ENCODE measurements at places on chromosomes 4 and X.

GRCh38 chrX:154818916-154819770 lies 13.9 kb upstream of the MPP1 start:
- DNase-seq = no peak

GRCh38 chrX:24494647-24495075 lies 29.6 kb downstream of the PDK3 start:
- no peak for DNase-seq

- DNase-seq = no peak
Measured at GRCh38 chr4:113495790-113496189, 265.7 kb downstream of the CAMK2D start.

- no peak for DNase-seq
Measured at GRCh38 chr4:26524011-26524410, 33.7 kb upstream of the CCKAR start.

- DNase-seq = peak; percentile 2
Measured at GRCh38 chr4:71941001-71941400, 90.8 kb upstream of the NPFFR2 start.

DNA sequence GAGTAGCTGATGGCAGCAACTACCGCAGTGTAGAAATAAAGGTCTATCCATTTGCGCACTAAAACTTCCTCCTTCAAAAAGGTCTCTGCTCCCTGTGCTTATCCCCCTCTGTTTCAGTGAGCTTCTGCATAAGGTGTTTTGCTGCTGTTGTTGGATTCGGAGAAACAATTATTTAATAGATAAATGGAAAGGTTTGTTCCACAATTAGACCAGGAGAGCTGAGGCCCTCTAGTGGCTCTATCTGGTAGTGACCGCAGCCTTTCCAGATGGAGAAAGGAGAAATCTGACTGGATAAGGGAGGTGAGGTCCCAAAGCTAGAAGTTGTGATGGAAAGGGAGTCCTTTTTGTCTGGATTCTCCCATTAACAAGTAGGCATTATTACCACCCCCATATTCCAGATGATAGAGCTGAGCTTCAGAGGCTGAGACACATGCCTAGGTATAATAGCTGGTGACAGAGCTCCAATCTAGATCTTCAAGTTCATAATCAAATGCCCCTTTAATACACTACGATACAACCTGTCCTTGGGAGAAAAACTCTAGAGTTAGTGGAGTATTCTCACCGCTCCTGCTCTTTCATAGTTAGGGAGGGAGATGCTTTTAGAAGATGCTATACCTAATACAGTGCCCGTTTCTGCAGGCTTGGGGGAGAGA lies 5.1 kb upstream of the GABRQ start:
- DNase-seq = no peak

DNA sequence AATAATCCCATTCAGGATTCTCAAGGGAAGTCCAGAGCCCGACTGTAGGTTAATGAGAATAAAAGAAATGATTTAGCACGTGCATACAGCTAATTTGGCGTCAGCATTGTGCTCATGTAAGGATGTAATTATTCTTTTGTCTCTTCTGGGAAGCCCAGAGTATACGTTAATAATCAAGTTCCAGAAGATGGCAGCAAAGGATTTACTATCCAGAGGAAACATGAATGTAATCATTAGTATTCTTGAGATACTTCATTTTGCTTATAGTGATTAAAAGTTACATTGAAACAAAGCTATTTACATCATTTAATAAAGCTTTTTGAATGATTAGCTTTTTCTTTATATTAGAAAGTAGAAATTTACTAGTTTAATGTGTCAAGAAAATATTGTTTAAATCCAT lies 27.1 kb upstream of the MAP9 start:
- DNase-seq = peak; percentile 46

- DNase-seq = no peak
Measured at GRCh38 chr4:16270454-16271328, 44.4 kb upstream of the TAPT1 start.

DNA sequence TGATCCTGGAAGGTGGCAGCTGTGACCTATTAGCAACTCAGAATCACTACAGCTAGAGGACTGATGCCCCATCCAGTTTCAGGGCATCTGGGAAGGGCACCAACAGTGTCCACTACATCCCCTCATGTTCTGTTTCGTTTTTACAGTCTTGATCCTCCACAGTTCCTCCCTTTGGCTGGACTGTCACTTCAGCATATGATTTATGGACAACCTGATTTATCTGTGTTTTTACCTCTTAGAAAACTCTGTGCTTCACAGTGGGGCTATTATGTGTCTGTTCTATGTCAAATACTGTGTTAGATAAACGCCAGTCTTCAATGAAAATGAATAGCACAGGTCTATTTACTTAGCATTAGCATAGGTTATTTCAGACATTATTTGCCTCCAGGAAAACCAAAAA lies 63.1 kb upstream of the GRPR start:
- DNase-seq = no peak

- peak; percentile 55 for DNase-seq
Measured at GRCh38 chr4:47490550-47490949, 5.5 kb downstream of the ATP10D start.

GRCh38 chr4:30617836-30618235 lies 102.3 kb upstream of the PCDH7 start:
- no peak for DNase-seq

GRCh38 chr4:74464291-74464690 lies 19.4 kb downstream of the AREG start:
- no peak for DNase-seq

GRCh38 chr4:159390648-159391047 lies 287.8 kb downstream of the RAPGEF2 start:
- DNase-seq = no peak

DNA sequence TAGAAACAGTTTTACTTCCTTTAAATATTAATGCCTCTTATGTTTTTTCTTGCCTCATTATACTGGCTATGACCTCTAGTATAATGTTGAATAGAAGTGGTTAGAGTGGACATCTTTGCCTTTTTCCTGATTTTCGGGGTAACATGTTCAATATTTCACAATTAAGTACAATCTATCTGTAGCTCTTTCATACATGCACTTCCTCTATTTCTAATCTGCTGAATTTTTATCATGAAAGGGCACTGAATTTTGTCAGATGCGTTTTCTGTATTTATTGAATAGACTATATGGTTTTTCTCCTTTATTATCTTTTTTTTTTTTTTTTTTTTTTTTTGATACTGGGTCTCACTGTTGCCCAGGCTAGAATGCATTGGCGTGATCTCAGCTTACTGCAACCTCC lies 29.0 kb downstream of the MECP2 start:
- no peak for DNase-seq

DNA sequence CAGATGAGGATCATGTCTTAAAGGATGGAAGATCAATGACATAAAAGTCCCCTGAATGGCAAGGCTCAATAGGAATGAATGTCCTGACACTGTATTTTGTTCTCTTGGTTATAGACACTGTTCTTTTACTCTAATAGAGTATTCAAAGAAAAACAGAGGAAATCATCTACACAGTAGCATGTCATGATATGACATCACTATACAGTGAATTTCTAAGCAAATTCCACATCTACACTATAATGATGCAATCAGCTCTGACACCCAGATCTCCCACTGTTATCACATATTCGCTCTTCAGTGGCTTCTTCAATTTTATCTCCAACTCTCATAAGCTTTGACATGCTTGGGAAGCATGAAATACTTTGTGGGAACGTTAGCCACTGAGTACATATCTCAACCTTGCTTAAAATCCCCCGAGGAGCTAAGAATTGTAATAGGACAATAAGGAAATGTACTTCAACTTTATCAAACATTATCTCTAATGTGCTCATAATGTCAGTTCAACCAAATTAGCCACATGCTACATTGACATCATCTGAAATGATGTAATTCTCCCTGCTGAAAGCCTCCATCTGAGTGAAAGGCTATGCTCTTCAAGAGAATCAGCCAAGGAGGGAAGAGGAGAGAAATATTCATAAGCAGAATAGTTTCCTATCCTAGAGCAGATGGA lies 139.6 kb upstream of the PTCHD1 start:
- DNase-seq = no peak

DNA sequence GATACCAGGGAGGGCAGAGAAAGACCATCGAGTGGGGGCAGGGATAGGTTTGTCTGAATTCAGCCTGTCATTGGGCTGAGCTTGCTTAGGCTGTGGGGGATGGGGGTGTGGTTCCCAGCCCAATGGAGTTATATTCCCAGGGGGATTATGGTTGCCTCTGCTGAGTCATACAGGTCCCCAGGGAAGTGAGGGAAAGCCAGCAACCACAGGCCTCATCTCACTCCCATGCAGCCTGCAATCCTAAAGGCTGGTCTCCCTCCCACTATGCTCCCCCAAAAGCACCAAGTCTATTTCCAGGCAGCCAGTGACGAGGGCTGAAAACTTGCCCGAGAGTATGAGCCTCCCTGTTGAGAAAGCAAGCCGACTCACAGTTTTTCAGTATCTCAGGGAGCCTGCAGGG lies 39.3 kb downstream of the AFM start:
- DNase-seq = peak; percentile 14

- DNase-seq = no peak
Measured at GRCh38 chr4:80077639-80078038, 4.6 kb upstream of the ANTXR2 start.

DNA sequence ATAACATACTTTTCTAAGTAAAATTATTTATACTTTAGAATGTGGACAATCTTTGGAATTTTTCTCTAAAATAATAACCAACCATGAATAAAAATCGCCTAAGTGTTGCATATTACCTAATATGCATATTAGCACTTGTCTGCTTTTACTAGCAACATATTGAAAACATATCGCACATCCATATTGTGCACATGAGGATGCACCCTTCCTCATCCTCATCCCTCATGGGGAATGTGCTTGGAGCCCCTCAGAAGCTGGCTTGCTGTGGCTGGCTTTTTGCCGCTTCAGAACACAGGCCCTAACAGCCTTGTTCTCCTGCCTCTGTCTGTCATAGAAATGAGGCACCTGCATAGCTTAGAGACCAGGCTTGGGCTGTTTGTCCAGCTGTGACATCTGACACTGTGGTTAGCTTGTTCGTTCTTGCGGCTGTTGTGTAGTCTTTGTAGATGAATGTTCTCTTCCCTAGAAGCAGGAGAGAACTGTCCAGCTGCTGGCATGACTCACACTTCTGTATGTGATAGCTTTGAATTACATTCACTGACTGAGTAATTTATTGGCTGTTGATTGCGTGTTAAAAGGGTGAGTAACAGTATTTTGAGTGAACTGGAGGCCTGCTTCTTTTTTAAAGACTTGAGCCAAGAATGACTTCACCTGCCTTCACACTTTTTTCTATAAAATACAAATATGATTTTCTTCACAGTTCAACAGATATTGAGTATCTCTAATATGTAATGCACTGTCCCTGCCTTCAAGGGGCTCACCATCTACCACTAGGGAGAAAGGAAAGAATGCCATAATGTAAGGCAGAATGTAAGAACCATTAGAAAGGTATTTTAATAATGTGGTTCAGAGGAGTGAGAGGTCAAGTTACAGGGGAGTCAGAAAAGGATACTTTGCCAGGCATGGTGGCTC lies 81.9 kb downstream of the HMGB2 start:
- DNase-seq = peak; percentile 21

GRCh38 chr4:125421547-125421946 lies 106.8 kb downstream of the FAT4 start:
- DNase-seq = no peak

DNA sequence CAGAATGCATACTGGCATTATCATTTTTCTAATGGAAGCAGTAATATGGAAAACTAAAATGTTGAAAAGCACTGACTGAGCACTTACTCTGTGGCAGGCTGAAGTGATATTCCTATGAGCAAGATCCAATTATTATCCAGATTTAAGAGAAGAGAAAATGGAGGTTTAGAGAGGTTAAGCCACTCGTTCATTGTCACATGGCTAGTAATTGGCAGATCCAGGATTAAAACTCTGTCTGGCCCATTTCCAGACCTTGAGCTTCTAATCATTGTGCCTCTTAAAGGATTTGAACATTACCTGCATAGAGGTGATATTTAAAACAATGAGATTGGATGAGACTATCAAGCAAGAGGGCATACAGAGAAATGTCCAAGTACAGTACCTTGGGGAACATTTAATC lies 80.6 kb downstream of the MFAP3L start:
- peak; percentile 45 for DNase-seq

- DNase-seq = no peak
Measured at GRCh38 chrX:2707334-2707760, 16.3 kb downstream of the CD99 start.

DNA sequence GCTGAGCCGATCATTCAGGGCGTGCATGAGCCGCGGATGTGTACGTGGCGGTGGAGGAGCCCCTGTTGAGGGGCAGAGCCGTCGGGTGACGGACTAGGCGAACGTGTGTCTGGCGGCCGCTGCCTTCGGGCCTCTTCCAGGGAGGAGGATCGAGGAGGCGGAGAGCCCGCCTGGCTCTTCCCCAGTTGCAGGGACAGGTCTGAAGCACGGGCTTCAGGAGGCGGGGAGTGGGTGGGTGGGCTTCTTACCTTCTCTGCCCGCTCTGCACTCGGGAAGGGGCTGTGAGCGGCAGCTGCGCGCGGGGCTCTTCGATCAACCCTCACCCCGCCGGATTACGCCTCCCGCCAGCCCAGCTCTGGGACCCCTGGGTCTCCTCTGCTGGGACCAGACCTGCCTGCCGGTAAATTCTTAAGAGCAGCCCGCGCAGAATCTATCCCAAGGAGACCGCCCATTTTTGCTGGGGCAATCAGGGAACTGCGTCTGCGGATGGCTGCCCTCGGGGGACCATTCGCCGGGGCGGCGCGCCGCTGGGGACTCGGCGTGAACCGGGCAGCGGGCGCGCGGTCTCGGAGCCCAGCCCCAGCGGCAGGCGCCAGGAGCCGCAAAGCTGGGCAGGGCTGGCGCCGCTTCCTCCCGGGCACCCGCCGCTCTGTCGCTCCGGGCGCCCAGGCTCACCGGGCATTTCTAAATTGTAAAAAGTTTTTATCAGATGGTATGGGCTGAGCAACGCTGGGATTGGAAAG lies 4.9 kb downstream of the PLAC8 start:
- peak; percentile 45 for DNase-seq

GRCh38 chrX:133085785-133086184 lies 11.1 kb downstream of the USP26 start:
- no peak for DNase-seq

DNA sequence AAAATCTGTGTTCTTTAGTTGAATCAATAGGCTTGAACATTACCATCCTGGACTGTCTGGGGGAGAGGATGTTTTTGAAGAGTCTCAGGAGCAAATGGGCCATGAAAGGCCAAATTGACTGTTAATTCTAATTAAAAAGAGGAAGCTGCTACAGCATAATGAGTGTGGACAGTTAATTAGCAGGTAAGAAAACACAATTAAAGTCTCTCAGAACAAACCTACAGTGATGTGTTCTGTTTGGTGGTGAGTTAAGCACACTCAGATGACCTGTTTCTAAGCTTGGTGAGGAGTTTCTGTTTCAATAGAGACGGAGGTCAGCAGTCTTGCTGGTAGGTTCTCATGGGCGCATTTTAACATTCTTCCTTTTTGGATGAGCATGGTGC lies 68.1 kb downstream of the DRD5 start:
- no peak for DNase-seq

GRCh38 chrX:152479525-152479924 lies 28.4 kb upstream of the GABRA3 start:
- no peak for DNase-seq

DNA sequence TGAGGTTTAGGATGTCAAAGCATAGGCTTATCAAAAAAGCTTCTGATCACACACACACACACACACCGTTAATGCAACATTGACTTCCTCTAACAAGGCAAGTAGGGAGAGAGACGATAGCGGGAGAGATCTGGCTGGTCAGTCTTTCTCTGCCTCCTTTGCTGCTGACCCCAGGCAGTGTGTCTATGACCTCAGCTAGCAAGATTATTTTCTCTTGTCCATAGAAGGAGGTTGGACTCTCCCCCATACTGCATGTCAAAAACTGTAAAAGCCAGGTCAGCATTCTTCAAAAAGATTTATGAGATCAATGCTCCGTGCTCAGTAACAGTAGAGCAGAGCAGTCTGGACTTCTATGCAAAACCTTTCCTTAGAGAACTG lies 63.5 kb upstream of the PGM2 start:
- no peak for DNase-seq

GRCh38 chr4:87087015-87087414 lies 133.4 kb downstream of the KLHL8 start:
- DNase-seq = no peak
